ENCODE measurements at places on chromosomes 12 and 14. TPM values are rescaled to one million over a fixed set of nuclear protein-coding genes. Genes with fewer than 3 reads are reported as not detected.

CPNE6 gene
- not detected for total RNA-seq

A2M gene
- total RNA-seq: 0.17 TPM

ARHGEF25 gene
- 1.3 TPM for total RNA-seq

LRRIQ1 gene
- total RNA-seq: 0.92 TPM

GARIN6 gene
- total RNA-seq: not detected

MYO1A gene
- 0.07 TPM for total RNA-seq

FGF6 gene
- total RNA-seq: not detected

SRRM4 gene
- total RNA-seq: not detected

PYGL gene
- total RNA-seq: 96.8 TPM

CLIP1 gene
- 49.6 TPM for total RNA-seq

KLHDC1 gene
- total RNA-seq: 0.17 TPM

PAPLN gene
- total RNA-seq: 5.9 TPM

OTOGL gene
- not detected for total RNA-seq

DAO gene
- not detected for total RNA-seq

KHNYN gene
- 41.6 TPM for total RNA-seq

LRRC74A gene
- not detected for total RNA-seq

EPYC gene
- not detected for total RNA-seq

EML5 gene
- total RNA-seq: 0.40 TPM

MGP gene
- 9.3 TPM for total RNA-seq

CD4 gene
- 0.07 TPM for total RNA-seq

GZMB gene
- not detected for total RNA-seq

PMCH gene
- not detected for total RNA-seq

ABHD4 gene
- 10.3 TPM for total RNA-seq

PLCZ1 gene
- total RNA-seq: not detected

KRT8 gene
- 1,417 TPM for total RNA-seq

LYZ gene
- not detected for total RNA-seq

MANSC1 gene
- 10.1 TPM for total RNA-seq

DHRS2 gene
- total RNA-seq: 0.69 TPM

CCDC196 gene
- total RNA-seq: not detected

DLK1 gene
- total RNA-seq: not detected

IL23A gene
- total RNA-seq: 26.1 TPM

All from epithelial cell of proximal tubule (primary cell).